ENCODE measurements at places on chromosomes 16 and 17.

DNA sequence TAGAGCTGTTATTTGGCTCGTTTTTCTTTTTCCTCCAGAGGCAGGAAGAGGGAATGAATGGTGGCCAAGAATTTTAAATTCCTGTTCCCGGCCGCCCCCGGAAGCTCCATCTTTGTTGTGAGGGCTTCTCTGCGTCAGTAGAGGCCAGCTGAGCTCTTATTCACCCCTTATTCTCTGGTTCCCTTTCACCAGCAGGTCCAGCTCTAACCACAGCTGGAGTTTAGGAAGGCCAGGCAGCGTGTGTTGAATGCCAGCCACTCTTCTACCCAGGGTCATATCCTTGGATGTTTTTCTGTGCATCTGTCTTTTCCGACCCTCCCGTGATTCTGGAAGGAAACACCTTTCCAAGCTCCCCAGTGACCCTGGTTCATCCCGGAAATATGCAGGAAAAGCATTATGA lies 570.5 kb downstream of the WWOX start:
- no peak for DNase-seq

DNA sequence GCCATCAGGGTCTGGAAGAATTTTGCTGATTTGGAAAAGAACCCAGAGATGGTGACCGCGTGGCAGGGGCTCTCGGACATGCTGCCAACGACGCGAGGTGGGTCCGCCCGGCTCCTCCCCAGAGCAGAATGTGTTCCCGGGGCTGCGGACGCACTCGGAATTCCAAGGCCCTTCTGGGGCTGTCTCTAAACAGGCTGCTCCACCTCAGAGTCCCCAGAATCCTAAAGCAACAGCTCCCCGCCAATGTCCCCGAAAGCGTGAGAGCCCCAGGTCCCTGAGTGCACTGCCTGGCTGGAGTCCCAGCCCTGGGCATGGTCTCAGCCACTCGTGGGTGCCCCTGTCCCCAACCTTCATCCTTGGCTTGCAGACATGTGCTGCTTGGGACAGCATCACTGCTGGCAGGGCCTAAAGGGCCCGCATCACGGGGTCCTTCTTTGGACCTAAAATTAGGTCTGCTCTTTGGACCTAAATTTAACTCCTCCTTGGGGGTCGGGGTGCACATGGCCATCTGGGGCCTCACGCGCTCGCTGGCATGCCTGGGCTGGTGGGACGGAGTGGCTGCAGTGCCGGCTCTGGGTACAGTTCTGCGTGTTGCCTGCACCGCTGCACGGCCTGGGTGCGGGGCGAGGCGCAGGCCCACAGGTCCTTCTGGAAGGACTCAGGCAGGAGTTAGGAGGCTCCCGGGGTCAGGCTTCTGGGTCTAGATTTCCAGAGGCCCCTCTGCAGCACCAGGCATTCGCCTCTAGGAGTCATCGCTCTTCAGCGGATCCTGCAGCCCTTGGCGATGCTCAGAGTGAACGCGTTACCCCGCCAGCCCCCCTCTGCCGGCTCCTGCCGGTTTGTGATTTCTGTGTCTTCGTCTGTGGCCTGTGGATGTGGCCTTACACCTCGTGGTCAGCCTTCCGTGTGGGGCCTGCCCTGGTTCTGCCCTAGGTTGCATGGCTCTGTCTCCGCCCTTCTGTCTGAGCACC lies 41.9 kb upstream of the CHMP6 start:
- no peak for DNase-seq

GRCh38 chr16:86819533-86819892 lies 241.2 kb downstream of the FOXL1 start:
- DNase-seq, result no peak

DNA sequence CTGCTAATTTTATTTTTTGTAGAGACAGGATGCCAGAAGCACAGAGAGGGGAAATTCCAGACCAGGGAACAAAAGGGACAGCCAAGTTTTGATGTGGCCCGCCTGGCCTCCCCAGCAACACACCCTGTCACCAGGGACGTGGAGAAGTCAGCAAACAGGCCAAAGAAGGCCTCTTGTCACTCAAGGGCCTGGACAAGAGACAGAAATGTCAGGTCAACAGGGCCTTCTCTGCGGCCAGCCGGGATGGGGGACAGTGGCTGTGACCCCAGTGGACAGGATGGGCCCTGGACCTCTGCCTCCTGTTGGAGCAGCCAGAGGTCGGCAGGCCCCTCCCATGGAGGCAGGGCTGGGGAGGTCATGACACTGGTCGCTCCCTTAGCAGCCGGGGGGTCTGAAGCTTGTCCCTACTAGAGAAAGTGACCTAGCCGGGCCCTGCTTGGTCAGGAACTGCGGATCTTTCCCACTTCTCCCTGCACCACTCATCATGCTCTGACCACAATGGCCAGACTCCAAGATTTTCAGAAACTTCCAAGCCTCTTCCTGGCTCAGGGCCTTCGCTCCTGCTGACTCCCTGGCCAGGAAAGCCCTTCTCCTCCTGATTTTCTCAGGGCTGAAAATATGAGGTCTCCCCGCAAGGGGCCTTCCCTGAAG lies 9.2 kb upstream of the TVP23A start:
- DNase-seq, result no peak
